ENCODE measurements at places on chromosomes 2 and 18.

DNA sequence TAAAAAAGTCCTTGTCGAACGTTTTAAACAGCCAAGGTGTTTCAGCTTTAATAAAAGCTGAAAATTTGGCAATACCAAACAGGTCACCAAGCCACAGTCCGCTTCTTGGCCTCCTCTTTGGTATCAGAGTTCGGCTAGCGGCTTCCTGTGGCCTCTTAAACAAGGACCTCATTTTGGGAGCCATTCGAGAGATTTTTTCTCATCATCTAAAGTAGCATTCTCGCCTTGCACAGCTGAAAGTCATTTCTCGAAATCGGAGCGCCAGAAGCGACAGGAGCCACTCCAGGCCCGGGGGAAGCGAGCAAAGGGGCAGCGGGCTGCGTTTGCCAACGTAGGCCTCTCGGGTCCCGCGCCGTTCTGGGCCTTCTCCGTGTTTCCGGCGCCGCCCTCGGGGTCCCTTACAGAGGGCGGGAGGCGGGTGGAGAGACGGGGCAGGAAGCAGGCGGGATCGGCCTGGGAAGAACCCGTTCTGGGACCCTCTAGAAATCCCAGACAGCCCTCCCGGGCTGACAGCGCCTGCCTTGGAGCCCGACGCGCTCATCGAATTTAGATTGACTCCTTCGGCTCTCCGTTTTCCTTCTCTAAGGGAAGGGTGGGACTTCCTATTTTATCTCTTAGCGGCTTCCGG is 522 bp upstream of the ZNF407 start:
- DNase-seq: peak; percentile 67

DNA sequence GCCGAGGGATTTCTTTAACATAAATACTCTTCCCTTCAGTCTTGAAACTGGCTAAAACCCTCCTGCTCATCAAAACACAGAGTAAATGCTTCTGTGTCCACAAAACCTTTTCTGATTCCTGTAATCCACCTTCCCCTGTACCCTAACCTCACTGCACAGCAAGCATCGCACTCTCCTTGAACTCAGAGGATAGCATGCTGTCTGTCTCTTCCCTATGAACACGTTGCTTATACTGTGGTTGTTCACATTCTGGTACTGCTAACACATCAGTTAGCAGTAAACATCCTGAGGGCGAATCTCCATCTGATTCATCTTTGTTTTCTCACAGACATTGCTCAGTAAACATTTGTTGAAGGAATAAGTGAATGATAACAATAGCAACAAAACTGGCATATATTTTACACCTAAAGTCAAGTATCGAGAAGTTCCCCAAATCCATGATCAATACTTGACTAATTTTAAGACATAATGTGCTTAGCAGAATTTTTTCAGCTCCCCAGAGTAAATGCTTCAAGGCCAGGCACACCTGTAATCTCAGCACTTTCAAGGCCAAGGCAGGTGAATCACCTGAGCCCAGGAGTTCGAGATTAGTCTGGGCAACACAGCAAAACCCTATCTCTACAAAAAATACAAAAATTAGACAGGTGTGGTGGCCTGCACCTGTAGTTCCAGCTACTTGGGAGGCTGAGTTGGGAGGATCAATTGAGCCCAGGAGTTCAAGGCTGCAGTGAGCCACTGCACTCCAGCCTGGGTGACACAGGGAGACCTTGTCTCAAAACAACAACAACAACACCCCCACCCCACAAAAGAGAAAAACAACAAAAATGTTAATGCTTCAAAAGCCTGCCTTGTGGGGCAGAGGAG is 45.6 kb upstream of the LPIN2 start:
- DNase-seq: no peak

DNA sequence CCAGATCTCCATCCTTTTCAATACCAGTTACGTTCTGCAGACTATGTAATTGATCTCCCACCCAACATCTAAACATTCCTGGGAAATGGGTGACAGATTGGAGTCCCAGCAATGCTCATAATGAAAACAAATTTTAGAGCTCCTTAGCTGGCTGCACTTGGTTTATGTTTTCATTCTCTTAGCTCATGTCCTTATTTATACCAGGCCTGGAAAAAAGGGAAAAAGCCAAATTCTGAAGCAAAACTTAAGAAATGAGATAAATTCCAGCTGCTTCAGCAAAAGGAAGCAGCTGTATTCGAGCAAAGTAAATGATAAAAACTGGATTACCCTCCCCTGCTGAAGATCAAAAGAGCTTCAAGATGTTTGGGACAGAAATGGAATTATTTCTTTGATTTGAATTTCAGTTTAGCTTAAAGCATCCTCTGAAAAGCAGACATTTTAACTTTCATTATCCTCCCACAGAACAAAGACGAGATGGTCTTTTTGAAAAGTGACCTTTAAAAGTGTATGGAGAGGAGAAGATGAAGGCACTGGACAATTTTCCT is 196.5 kb upstream of the THUMPD2 start:
- no peak for DNase-seq

GRCh38 chr18:34548120-34548972 is 161.8 kb upstream of the DTNA start:
- no peak for DNase-seq

GRCh38 chr2:218161644-218162043 is 5.1 kb downstream of the CXCR1 start:
- no peak for DNase-seq

GRCh38 chr2:7801212-7801611 is 880.6 kb upstream of the ID2 start:
- DNase-seq: no peak

DNA sequence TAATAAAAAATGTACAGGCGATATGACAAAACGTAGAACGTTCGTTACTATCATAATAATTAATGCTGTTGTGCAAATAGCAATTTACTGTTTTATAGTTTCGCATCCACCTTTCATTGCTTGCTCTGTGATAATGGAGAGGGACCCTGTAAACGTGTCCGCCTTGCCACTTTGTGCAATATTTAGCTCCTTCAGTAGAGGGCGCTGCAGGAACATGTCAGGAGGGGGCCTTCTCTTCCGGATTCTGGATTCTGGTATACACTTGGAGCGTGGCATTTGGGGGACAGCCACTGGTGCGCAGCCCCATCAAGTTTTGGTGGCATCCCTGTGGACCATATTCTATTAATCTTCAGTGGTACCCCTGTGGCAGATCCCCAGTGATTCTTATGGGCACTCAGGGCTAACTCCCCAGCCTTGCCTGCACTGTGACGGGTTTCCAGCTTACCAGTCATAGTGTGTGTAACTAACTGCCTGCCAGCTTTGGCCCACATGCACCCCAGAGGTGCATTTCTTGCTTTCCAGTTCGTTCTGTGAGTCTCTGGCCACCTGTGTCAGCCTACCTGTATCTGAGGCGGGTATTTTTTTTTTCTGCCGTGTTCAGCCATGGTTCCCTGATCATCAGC is 140.3 kb downstream of the CYRIA start:
- no peak for DNase-seq

GRCh38 chr2:6986301-6986911 is 69.2 kb downstream of the RNF144A start:
- DNase-seq: no peak

- DNase-seq: no peak
These were observed 361.8 kb downstream of the RND3 start for GRCh38 chr2:150125708-150126107.

- no peak for DNase-seq
These were observed 1.2 kb upstream of the CLASP1 start for GRCh38 chr2:121650315-121650930.

GRCh38 chr2:230668184-230668938 is 44.3 kb upstream of the CAB39 start:
- DNase-seq: no peak

- no peak for DNase-seq
These were observed 8.6 kb downstream of the M1AP start for GRCh38 chr2:74639550-74639949.

- DNase-seq: no peak
These were observed at the start of gene BAZ2B for GRCh38 chr2:159616286-159616701. BAZ2B (minus strand) TSS chr2:159616548; CDS start chr2:159478719, 137,829 bp downstream.
